ENCODE measurements at places on chromosomes 5 and 9.

- no peak for DNase-seq
Observed at GRCh38 chr9:93155716-93156474, 21.8 kb upstream of the NINJ1 start.

DNA sequence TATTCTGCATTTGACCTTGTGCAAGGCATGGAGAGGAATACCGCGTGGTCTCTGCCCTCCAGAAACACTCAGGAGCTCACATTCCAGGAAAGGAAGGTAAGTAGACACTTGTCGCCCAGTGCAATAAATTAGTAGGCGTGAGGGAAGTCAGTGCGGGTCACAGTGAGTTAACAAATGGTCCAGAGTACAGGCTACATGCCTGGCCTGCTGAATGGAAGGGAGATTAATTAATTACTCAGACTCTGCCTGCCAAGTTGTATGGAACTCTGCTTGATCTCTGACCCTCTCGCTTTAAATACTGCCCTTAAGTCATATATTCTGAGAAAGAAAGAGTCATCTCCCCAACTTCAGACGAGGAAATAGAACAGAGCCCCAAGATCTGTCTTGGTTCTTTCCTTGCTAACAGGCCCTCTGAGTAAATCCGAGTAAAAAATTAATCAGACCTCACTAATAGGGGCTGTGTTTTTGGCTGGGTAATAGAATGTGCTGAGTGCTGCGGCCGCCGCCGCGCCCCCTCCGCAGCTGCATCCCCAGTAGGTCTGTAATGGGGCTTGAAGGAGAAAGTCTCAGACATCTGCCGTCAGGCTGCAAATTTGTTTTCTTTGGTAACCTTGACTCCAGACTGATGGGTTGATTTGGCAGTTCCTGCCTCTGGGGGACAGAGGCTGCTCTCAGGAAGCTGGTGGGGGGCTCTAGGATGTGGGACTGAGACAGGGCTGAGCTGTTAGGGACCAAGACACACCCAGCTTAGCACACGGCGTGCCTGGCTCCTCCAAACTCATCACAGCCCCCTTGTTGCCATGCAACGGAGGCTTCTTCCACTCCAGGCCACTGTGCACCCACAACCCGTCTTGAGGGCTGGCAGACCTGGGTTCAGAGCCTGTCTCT is 144.4 kb downstream of the NSG2 start:
- DNase-seq: peak; percentile 31

DNA sequence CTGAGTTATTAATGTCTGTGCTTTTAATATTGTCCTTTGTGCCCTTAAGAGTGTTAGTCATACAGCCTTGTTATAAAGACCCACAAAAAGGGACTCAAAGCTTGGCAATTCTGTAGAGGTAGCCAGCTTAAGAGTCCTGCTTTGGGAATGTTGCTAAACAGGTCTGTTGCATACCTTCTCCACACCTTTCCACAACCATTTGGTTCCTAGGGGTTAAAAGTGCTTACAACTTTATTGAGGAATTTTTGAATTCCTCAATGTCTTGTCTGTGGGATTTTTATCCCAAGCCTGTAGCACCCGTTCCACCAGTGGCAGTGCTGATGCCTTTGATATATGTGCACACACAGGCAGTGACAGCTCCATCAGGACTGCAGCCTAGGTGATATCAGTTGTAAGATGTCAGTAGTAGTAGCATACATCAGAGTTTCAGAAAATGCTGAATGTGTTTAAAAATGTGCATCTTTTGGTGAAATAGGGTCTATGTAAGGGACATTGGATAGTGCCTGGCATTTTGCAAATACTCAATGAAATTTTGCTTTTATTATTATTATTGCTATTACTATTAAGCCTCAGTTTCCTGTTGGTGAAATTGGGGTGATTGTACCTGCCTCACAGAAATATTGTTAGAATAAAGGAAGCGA is 68.5 kb downstream of the WWC1 start:
- DNase-seq: no peak

- no peak for DNase-seq
Observed at GRCh38 chr5:14039063-14039462, 94.6 kb upstream of the DNAH5 start.

DNA sequence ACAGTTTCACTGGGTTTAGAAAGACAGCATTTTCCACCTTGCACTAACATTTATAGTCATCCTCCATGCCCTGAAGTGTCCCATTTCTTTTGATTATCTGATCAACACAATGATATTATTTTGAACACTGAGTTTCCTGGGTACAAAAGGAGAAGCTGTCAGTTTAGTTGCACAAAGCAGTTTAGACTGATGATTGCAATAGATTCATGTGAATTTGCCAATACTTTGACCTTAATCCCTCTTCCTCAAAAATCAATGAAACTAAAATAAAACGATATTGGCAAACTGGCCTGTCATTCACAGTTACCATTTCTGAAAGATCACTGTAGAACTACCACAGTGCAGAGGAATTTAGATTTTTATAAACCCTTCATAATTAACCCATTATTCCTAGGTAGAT is 34.2 kb upstream of the RASGRF2 start:
- no peak for DNase-seq

DNA sequence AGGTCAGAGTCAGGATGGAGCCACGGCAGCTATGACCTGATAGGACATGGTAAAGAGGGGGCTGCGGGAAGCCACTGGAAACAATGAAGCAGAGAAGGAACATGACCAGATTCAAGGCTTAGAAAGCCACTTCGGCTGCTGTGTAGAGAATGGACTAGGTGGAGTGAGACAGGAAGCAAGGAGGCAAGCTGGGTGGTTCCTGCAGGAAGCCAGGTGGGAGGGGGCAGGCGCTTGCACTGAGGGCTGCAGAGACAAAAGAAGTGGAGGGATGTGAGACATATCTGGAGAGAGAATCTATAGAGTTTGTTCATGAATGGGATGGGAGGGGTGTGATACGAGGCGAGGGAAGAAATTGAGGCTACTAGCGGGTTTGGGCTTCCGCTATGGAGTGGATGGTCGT is 19.0 kb upstream of the N4BP3 start:
- no peak for DNase-seq

DNA sequence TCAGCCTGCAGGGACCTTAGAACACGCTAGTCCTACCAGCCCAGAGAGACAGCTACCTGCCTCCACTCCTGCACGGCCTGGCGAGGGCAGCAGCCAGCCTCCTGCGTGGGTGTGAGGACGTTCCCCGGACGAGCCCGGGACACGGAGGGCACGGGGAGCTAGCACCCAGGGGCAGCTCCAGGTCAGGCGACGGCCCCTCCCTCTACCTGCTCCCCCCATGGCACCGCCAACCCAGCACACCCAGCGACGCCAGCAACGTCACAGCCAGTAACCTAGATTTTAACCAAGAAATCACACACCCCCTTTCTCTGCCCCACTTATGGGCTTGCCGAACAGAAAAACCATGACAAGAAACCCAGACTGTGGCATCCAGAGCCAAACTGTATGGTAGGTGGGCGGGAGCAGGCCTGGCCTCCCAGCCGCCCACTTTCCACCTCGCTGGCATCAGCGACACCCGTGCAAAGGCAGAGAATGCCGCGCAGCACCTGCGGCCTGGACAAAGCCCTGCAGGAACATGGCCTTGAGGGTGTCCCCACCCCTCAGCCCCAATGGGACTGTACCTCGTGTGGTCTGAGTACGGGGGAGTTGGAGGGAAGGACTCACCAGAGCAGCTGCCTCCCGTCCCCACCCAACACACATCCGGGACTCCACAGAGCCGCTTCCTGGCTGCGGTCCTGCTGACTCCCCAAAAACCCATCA is 47.9 kb downstream of the NACC2 start:
- DNase-seq: no peak

DNA sequence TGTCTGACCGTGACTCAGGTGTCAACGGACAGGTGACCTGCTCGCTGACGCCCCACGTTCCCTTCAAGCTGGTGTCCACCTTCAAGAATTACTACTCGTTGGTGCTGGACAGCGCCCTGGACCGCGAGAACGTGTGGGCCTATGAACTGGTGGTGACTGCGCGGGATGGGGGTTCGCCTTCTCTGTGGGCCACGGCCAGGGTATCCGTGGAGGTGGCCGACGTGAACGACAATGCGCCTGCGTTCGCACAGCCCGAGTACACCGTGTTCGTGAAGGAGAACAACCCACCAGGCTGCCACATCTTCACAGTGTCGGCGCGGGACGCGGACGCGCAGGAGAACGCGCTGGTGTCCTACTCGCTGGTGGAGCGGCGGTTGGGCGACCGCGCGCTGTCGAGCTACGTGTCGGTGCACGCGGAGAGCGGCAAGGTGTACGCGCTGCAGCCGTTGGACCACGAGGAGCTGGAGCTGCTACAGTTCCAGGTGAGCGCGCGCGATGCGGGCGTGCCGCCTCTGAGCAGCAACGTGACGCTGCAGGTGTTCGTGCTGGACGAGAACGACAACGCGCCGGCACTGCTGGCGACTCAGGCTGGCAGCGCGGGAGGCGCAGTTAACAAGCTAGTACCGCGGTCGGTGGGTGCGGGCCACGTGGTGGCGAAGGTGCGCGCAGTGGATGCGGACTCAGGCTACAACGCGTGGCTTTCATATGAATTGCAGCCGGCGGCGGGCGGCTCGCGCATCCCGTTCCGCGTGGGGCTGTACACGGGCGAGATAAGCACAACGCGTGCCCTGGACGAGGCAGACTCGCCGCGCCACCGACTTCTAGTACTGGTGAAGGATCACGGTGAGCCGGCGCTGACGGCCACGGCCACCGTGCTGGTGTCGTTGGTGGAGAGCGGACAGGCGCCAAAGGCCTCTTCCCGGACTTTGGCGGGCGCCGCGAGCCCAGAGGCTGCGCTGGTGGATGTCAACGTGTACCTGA is 1.8 kb downstream of the PCDHA11 start:
- DNase-seq: no peak

DNA sequence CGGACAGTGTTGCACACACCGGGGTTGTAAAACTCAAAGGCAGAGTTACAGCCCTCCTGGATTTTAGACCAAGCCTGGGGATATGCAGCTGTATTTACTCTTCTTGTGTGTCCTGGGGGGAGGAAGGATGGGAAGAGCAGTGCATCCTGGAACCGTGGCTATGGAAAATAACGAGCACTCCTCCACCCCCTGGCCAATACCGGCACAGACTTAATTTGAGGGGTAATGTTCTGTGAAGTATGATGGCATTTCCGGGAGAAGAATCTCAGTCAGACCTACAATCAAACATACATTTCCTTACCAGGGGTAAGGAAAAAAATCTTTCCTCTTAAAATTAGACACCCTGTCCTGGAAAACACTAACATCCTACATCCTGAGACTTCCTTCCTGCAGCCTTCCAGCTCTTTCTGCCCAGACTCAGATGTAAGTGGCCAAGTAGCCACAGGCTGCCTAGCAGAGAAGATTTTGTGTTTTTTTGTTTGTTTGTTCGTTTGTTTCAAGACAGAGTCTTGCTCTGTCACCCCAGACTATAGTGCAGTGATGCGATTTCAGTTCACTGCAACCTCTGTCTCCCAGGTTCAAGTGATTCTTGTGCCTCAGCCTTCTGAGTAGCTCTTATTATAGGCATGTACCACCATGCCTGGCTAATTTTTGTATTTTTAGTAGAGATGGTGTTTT is 11.0 kb upstream of the ERMP1 start:
- DNase-seq: peak; percentile 75

GRCh38 chr5:15009420-15009819 is 137.8 kb upstream of the ANKH start:
- peak; percentile 74 for DNase-seq

DNA sequence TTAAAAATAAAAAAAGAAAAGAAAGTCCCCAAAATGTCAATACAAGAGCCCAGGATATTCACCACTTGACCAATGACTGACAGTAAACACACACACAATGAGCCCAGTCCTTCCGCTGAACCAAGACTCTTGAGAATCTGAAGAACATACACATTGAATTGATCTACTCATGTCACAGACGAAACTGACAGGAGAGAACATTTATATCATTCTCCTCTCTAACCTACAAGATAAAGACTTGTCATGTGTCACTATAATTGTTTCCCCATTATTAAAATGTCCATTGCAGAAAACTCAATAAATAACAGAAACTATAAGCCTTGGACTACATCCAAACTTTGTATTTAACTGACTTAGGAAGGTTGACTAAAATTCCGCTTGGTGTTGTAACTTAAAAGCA is 296.7 kb downstream of the EPB41L4A start:
- DNase-seq: no peak

- no peak for DNase-seq
Observed at GRCh38 chr5:96070622-96071225, 109.1 kb upstream of the ELL2 start.

DNA sequence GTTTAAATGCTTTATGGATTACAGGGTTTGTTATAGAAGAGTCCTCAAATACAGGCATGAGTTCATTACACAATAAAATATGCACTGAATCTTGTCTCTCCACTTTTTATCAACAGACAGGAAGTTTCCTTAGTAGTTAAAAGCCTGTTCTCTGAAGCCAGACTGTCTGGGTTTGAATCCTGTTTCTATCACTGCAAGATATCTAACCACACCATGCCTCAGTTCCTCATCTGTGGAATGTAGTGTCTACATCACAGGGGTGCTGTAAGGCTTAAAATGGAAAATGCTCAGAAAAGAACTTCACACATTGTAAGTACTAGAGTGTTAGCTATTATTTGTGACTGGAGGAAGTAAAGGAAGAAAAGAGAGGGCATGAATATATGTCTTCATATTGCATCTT is 9.3 kb downstream of the LIX1 start:
- no peak for DNase-seq

DNA sequence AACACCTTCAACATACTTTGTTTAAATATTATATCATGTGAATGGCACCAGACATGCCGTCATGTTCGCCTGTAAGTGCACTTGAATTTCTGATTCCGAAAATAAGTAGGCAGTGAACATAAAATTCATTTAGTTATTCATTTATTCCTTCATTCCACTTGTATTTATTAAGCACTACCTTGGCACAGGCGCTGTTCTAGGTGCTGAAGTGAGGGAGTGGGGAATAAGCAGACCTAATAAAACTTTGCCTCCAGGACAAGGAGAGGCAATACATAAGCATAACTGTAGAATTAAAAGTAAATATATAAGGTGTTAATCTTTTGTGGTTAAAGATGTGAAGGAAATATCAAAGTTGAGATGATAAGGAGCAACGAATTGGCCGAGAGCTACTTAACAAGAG is 297.4 kb downstream of the TENT4A start:
- no peak for DNase-seq

- DNase-seq: no peak
Observed at GRCh38 chr9:95813923-95814322, 61.6 kb upstream of the ERCC6L2 start.
